Midbrain (tissue), 1 donor: ENCODE measurements at places on chromosomes 1 and 21.

- DNase-seq = peak; percentile 93
These were observed 28.6 kb downstream of the TMEM53 start for GRCh38 chr1:44645476-44646244.

GRCh38 chr21:45013260-45013841 lies 61.0 kb upstream of the ADARB1 start:
- no peak for DNase-seq

GRCh38 chr1:225999912-226000337 lies 782 bp upstream of the SDE2 start:
- DNase-seq = no peak

GRCh38 chr1:53462769-53463501 lies 3.7 kb downstream of the DMRTB1 start:
- no peak for DNase-seq

DNA sequence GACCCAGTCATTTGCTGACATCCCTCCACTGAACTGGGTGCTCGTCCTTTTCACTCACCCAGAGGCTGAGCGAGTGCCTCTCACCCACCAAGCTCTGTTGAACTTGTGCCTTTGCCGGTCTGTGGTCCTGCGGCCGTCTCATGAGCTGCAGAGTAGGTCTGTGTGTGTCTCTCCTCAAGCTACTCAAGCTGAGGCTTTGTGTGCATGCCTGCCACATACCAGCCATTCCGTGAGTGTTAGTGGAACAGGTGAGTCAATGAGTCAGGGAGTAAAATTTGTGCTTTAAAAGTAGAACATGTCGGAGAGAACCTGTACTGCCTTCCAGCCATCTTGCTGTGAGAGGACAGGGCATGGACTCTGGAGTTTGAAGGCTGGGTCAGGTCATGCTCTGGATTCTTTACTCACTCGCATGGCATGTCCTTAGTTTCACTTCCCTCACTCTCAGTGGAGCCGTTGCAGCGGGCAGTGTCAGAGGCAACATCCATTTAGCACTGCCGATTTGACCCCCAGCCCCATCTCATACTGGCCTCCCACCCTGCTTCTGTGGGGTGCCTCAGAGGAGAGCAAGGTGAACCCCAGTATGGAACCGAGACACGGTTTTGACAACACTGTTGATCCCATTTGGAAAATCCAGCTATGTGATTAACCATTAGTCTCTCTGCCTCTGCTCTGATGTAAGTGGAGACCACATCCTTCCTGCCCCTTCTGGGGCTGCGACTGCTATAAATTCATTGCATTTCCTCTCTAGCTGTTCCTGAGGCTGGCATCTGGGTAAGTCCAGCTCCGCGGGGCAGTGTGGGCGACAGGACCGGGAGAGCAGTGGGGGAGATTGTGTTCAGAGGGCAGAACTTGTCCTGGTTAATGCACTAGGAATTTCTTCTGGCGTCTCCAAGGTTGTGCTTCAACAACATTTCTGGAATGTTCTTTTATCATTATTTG lies at the start of gene NLRP3:
Gene NLRP3, plus strand, starts transcription at position 751 of the 939 bp plus-strand sequence. CDS start 2,628 bp downstream, outside the sequence.
- DNase-seq = peak; percentile 7

DNA sequence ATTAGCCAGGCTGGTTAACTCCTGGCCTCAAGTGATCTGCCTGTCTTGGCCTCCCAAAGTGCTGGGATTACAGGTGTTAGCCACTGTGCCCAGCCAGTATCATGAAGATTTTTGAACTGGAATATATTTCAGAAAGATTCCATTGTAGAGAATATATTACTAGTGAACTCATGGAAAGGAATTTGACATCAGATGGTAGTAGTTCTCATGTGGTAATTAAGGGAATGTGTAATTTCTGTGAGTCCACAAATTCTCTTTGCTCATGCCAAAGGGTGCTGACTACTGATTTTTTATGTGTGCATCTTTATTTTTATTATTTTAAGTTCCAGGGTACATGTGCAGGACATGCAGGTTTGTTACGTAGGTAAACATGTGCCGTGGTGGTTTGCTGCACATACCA lies 10.4 kb downstream of the DTL start:
- DNase-seq = no peak

- peak; percentile 5 for DNase-seq
These were observed 584.8 kb downstream of the PLA2G4A start for GRCh38 chr1:187413405-187414169.

DNA sequence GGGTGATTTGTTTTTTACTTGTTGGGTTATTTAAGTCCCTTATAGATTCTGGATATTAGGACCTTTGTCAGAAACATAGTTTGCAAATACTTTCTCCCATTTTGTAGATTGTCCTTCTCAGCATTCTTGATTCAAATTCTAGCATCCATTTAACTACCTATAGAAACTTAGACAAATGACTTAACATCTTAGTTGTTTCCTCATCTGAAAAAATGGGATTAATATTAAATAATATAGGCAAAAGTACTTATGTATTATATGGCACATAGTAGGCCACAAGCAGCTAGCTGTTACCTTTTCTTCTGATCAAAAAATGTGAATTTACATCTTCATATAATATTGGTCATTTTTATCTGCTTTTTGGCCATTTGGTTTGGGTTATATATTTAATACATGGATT lies 307.5 kb downstream of the ZP4 start:
- no peak for DNase-seq

- no peak for DNase-seq
These were observed 324.0 kb upstream of the DAB1 start for GRCh38 chr1:57747818-57748217.

DNA sequence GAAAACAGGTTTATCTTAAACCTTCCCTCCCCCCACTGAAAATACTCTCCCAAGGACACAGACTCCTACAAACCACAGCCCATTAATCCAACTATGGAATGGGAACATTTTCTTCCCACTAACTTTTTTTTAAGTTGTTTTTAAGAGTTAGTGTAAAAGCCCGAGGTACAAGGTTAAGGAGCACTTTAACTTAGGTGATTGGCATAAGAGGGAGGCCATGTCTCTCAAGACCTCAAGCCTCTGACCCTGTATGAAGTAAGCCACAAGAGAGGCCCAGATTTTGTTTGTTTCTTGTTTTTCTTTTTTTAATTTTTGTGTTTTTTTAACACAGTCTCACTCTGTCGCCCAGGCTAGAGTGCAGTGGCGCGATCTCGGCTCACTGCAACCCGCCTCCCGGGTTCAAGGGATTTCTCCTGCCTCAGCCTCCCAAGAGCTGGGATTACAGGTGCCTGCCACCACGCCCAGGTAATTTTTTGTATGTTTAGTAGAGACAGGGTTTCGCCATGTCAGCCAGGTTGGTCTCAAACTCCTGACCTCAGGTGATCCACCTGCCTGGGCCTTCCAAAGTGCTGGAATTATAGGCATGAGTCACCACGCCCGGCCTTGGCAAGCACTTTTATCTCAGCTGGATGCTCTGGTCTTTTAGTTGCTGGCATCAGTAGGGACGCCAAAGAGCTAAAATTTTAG lies 14.4 kb downstream of the ARMH1 start:
- DNase-seq = no peak
